ENCODE measurements at places on chromosomes 7 and 10.

DNA sequence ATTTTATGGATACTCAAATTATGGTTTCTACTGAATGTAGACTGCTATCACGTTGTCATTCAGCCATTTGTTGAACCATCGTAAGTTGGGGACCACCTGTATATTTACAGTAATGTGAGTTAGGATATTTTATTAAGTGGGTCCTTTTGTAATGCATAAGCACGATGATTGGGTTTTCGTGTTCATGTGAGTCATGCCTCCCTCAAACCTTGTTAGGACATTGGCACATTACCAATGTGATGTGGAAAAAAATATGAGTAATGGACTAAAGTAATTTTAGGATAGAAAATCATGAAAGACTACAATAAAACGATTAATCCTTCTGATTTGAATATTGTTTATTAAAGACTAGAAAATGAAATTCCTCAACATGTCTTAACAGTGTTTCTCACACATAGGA lies 8.7 kb downstream of the SMC3 start:
- DNase-seq, result peak; percentile 86

- DNase-seq, result no peak
Observed at GRCh38 chr10:76265441-76266113, 834.2 kb downstream of the LRMDA start.

DNA sequence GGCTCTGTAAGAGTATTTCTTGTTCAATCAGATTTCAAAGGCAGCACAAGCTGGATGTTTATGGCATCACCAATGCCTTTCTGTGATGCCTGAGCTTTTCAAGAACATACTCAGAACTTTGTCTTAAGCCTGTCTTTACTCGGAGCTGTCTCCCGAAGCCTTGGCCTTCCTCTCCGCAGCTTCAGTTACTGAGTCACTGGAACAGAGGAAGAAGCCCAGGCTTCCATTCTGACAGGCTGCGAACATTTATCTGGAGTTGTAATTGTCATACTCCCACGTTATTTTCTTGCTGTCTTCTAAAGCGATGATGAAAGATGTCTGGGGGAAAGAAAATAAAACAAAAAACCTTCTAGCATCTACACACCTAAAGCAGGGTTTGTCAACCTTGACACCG lies 43.9 kb downstream of the GRK5 start:
- DNase-seq, result no peak

- no peak for DNase-seq
Observed at GRCh38 chr7:39421251-39421650, 145.0 kb upstream of the YAE1 start.

- DNase-seq, result no peak
Observed at GRCh38 chr10:52780391-52781155, 8.0 kb upstream of the MBL2 start.

DNA sequence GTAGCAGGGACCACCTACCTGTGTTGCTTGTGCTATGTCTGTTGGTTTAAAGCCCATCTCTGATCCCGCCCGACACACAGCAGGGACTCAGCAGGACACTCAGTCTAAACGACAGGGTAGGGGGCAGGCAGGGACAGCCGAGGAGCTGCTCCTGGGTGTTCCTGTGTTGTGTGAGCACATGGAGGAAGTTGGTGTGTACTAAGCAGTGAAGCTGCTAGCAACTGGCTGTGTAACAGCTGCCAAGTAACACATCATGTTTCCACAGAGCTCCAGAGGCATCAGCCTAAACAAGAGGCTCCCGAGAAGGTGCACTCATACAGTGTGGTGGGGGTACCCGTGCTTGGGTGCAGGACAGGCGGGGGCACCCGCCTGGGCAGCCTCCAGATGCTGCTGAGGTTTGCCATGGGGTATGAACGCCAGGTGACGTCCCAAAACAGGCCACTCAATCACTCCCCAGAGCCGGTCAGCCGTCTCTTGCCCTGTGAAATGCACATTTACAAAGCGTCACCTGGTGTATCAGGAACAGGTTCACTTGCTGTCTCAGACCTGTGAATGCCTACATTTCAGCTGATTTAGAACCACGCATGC lies 59.6 kb downstream of the PTPRN2 start:
- DNase-seq, result no peak

DNA sequence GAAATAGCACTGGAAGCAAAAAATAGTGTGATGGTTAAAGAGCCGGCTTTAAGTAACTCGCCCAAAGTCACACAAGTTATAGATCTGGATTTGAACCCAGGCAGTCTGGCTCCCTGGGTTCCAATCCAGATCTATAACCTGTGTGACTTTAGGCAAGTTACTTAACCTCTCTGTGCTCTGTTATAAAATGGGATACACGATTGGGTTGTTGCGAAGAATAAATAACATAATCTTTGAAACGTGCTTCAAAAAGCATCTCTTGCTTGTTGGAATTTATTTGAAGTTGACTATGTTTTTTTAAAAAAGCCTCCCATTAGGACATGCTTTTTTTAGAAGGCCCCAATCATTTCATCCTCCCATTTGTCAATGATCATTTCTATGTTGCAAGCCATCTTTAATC lies 3.5 kb upstream of the LCOR start:
- no peak for DNase-seq

DNA sequence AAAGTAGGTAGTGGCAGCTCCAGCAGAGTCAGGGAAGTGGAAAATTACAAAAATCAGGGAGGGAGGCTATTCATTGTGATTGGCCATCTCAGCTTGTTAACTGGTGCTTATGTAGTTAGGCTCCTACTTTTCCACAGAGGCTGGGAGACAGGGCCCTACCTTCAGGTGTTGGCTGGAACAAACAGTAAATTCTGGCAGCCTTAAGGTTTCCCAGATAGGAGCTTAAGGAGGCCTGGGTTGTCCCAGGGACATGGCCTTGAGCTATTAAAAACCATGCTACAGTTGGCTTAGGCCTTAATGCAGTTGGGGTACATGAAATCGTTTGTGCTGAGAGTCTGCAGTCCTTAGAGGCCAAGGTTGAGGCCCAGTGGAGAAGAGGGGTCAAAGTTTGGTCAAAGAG lies 324.5 kb downstream of the LHFPL3 start:
- no peak for DNase-seq

DNA sequence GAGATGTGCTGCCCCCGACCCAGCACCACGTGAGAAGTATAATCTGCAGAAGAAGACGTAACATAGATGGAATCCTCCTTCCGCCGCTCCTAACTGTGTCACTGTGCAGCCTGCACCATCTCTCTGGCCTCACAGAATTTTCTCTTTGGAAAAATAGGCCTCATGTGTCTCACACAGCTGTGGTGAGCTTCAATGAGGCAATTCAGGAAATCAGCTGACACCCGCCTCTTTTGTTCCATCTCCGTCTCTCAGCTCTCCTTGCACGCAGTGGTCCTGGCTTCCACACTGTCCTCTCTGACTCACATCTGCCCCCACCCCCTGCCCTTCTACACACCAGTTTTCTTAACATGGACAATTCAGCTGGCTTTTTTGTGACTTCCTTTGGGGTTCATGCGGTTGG lies 7.2 kb downstream of the C10orf90 start:
- no peak for DNase-seq

GRCh38 chr10:8404721-8405120 lies 350.2 kb downstream of the GATA3 start:
- no peak for DNase-seq

GRCh38 chr7:45402480-45403218 lies 171.5 kb upstream of the ADCY1 start:
- DNase-seq, result no peak

DNA sequence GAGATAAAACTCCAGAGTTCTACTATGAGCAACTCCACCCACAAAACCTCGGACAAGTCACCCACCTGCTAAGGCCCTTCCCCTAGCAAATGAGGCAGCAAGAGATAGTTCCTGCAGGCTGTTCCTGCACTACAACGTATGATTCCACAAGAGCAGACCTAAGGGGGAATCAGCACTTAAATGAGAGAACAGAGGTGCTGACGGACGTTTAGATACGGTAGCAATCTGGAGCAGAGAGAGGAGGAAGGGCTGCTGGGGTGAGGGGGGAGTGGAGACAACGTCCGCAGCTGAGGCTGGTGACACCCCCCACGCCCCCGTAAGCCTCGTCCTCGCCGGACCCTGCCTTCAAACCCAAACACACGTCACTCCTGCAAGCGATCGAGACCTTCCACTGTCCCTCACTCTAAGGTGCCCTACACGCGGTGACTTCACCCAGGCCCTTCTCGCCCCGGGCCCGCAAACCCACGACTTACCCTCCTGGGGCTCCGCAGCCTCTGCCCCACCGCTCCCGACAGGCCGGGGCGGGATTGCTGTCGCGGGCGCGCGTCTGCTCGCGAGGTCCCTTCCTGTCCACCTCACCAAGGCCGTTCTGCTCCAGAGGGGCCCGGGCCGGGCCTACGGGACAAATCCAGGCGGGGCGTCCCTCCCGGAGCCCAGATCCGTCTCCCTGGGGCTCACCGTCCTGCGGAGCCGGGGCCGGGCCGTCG lies 635 bp downstream of the ZNF12 start:
- DNase-seq, result peak; percentile 74

GRCh38 chr10:119761106-119761505 lies 35.3 kb downstream of the INPP5F start:
- DNase-seq, result no peak

- DNase-seq, result no peak
Observed at GRCh38 chr7:157001920-157002818, 8.3 kb downstream of the MNX1 start.

DNA sequence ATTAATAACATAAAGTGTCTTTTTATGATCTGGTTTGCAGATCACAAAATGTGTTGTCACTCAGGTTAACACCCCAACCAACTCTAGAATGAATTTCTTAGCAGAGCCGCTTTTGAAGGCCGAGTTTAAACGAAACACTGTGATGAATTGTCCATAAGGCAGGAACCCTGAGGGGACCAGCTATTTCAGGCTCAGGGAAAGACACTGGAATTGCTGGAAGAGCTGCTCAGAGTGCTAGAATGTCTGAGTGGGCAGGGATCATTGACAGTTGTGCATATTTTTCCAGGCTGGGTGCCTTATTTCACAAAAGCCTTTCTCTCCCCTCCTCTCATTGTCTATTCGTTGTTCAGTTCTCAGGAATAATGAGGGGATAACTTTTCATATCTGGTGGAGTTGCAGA lies 68.7 kb upstream of the PRKG1 start:
- DNase-seq, result no peak

DNA sequence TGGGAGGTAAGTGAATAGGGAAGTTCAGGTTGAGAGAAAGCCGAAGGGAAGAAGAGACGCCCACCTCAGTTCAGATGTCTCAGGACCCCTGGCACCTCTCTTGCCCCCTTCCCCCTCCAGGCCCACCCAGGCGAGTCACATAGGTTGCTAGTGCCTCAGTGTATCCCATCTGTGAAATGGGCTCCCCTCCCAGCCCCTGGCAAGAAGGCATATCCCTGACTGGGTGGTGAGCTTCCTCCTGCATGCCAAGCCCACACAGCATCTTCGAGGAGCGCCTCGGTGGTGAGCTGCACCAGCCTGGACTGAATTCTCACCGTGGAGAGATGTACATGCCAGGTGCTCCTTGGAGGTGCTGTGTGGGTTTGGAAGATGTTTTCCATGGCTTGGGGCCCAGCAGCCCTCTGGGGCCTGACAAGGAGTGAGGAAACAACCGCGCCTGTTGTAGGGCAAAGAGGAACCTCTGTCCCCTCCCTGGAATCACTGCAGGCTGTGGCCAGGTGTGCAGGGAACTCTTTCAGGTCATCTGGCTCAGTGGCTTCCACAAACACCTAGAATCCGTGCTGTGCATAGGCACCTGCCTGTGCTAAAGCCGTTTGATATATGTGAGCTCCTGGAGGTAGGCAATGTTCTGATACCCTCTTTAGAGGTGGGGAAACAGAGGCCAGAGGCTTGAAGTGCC lies 45.1 kb downstream of the UNC5B start:
- no peak for DNase-seq

DNA sequence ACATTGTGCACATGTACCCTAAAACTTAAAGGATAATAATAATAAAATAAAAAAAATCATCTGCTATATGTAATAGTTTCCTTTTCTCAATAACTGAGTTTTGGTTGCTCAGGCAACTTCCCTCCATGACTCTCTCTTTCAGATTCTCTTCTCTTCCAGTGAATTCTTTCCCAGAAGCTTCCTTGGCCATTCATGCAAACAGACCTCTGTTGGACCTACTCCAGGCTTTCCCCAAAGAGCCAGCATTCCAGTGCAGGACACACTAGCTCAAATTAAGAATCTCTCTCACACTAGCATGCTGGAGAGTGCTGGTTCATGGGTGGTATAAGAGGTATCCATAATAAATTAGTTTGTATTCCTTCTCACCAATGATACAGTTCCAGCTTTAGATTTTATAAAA lies 31.0 kb upstream of the ZEB1 start:
- no peak for DNase-seq

DNA sequence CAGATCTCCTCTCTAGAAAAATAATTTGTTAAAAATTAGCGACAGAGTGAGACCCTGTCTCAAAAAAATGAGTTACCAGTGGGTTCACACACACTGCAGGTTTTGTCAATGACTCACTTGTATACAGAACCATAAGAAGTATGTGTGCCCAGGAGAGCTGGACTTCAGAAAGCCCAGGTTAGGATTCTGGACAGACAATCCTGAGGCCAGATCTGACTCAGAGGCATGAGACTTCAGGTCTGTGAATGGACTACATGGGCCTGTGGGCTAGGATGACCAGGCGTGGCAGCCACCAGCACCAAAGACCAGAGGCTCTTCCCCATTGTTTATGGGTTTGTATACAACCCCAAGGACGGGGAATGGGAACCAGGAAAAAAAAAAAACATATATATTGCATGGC lies 9.3 kb upstream of the ZNF438 start:
- no peak for DNase-seq

DNA sequence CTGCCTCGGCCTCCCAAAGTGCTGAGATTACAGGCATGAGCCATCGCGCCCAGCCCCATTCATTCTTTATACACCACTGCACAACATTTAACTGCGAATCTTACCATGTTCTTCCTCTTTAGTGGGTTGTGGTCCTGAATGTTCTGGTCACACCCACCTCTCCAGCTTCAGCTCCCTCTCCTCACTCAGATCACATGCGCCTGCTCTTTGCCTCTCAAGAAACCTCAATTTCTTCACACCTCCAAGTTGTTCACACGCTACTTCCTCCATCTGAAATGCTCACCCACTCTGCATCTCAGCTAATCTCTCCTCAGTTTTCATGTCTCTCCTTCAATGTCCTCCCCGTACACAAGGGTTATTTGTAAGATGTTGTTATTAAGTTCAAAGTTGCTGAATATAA lies 2.4 kb upstream of the PRR15 start:
- no peak for DNase-seq

DNA sequence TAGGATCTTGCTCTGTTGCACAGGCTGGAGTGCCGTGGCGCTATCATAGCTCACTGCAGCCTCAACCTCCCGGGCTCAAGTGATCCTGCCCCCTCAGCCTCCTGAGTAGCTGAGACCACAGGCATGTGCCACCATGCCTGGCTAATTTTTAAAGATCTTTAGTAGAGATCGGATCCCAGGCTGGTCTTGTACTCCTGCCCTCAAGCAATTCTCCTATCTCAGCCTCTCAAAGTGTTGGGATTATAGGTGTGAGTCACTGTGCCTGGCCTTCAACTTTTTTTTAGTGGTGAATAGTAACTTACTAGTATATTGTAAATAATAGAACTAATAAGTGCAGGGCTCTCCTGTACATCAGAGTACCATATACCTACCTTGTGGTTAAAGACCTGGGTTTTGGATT lies 52.1 kb upstream of the LMTK2 start:
- DNase-seq, result no peak

GRCh38 chr7:96131525-96131924 lies 190.4 kb downstream of the SLC25A13 start:
- DNase-seq, result no peak

GRCh38 chr10:70475661-70476060 lies 2.9 kb upstream of the PALD1 start:
- DNase-seq, result peak; percentile 66

- no peak for DNase-seq
Observed at GRCh38 chr7:149302222-149302621, 40.2 kb downstream of the ZNF783 start.

- DNase-seq, result no peak
Observed at GRCh38 chr7:35691366-35691765, 3.6 kb downstream of the HERPUD2 start.

All from RKO (cell line).